ENCODE measurements at places on chromosomes 5 and 9.

GRCh38 chr9:126650404-126651341 lies 36.9 kb downstream of the LMX1B start:
- DNase-seq: peak; percentile 65

- DNase-seq: no peak
These were observed 401.5 kb upstream of the PIK3R1 start for GRCh38 chr5:67813877-67814539.

- DNase-seq: no peak
These were observed 64.5 kb downstream of the C9orf152 start for GRCh38 chr9:110143485-110143884.

DNA sequence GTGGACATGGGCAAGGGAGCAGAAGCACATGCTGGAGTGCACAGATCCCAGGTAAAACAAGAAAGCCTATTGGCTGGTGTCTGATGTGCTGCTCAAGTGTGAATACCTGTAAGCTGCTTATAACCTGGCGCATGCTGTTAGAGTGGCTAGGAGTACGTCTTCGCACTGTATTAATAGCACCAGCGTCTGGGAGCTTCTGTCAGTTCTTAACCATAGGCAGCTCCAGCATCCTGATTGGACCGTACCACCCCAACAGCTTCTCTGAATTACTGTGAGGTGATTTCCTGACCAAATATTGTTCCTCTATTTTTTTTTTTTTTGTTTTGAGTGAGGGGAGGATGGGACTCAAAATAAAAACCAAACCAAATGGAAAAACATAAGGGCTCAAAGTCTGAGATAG lies 987.6 kb downstream of the PTPRD start:
- DNase-seq: no peak

DNA sequence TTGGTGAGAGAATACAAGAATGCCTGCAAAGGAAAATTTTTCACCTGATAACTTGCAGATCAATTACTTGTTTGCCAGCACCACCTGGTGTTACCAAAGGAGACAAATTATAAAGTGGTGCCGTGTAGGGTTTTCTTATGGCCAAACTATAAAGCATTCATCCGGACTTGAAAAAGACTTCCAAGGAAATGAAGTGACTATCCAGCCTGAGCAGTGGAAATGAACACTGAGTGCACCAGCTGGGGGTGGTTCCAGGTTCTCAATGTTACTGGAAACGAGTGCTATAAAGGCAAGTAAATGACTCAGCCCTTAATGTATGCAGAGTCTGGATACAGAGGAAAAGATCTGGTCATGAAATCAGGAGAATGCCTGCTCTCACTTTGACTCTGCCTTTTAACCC lies 113.1 kb downstream of the DNAH5 start:
- no peak for DNase-seq

- no peak for DNase-seq
These were observed 28.0 kb downstream of the ADAMTSL1 start for GRCh38 chr9:18501949-18502348.

All from right kidney (tissue), 9 donors.